Cortex of kidney (tissue), 1 donor: ENCODE measurements at places on chromosomes 16 and 17.

DNA sequence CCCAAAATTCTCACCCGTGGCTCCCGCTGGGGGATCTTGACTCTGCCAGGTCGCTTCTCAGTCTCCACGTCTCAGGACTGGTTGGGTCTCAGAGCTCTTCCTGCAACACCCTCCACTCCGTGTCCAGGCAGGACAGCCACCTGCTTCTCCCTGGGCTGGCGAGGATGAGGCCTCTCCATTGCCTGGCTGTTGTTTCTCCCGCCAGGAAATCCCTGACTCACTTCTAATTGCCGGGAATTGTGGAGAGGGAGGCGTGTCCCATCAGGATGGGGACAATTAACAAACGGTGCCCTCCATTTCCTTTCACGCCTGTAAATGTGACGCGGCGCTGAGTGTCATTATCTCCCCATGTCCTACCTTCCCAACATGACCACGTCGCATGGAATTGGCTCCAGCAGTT lies 204.5 kb downstream of the RBFOX3 start:
- no peak for DNase-seq

DNA sequence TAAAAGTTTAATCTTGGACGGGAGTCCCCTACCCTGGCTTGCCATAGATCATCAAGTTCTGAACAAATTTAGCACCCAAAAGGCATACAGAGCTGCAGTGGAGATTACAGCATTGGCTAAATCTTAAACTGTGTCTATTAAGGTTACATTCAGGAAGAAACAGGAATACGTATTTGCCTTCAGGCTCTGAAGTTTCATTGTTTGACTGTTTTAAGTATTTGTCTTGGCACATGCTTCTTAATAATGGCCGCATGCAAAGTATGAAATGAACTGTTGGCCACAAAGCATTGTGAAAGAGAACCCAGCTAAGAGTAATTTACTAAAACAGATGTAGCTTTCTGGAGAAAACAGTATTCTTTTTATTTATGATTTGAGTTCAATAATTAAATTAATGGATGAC lies 63.9 kb upstream of the CNEP1R1 start:
- no peak for DNase-seq

GRCh38 chr16:58110571-58111301 lies 18.4 kb downstream of the CFAP20 start:
- no peak for DNase-seq

GRCh38 chr17:69175625-69176456 lies 34.1 kb upstream of the ABCA6 start:
- no peak for DNase-seq

DNA sequence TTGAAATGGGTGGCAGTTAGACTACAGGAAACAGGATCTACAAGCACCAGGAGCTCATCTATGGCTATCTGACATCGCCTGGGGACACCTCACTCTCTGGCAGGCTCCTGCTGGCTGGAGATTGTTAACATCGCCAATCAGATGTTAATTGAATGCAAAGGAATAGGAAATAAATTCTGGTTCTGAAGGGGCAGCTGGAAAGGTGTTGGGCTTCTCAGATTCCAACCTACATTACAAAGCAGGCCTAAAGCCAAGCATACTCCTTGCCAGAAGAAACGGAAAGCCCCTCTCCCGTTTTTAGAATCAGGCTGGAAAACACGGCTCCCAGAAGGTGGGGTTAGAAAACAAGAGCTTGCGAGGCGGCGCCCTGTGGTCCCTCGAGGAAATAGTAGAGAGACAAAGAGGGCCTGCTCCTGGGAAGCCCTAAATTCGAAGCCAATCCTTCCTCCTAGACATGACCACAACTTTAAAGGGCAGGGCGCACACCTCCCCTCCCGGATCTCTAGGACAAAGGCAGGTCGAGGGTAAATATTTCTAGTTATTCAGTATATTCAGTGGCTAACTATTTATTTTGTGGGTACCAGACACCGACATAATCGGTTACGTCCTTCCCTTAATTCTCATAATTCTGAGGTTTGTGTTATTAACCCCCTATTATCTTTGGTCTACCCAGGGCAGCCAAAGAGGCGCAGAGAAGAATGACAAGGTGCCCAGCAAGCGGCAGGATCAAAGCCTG lies 763 bp upstream of the TOM1L1 start:
- DNase-seq, result no peak

DNA sequence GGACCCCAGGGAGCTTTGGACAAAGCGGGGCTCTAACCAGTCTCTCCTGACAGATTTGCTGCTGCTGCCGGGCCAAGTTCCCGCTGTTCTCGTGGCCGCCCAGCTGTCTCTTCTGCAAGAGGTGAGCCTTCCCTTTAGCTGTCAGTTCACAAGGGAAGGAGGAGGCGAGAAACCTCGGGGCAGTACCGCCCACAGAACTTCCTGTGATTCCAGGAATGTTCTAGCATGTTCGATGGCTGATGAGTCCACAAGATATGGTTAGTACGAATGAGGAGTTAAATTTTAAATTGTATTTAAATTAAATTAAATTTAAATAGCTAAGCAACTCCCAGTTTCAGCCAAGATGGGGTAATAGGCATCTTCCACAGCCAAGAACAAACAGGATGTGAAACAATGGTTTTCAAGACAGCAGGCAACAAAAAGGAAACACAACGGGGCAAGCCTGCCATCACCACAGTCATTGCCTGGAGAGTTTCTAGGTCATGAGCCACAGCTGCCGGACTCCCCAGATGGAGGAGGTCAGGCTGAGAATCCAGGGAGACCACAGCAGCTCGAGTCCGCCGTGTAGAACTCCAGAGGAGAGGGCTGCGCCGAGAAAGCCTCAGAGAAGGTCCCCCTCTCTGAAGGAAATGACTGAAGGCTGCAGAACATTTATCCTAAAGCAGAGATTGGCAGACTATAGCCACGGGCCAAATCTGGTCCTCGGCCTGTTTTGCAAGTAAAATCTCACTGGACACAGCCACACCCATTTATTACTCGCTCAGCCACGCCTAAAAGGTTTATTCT lies 9.5 kb upstream of the TCF25 start:
- no peak for DNase-seq

DNA sequence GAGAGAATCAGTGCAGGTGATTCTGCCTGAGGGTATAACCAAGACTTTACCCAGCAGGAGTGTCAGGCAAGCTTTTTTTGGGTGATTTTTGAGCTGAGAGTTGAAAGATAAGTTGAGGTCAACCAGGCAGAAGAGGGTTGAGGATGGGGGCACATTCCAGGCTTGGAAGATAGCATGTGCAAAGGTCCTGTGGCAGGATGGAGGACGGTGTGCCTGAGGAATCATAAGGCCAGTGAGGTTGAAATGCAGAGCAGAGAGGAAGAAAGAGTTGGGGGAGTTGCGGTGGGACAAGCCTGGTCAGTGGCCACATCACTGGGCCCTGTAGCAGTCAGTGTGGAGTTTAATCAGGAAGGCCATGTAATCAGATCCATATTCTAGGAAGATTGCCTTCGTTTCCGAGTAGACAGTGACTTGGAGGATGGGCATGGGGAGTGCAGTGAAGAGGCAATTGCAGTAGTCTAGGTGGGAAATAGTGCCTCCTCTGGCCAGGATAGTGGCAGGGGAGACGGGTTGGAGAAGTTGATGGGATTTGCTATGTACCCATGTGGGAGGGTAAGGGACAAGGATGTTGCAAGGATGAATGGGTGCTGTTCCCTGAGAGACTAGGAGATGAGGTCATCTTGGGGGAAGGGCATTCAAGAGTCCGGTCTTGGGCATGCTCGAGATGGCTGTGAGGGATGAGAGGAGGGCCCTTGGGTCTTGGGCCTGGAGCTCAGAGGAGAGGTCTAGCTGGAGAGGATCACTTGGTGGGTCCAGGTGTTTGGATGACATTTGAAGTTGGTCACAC lies 3.9 kb downstream of the PLEKHG4 start:
- DNase-seq, result no peak

DNA sequence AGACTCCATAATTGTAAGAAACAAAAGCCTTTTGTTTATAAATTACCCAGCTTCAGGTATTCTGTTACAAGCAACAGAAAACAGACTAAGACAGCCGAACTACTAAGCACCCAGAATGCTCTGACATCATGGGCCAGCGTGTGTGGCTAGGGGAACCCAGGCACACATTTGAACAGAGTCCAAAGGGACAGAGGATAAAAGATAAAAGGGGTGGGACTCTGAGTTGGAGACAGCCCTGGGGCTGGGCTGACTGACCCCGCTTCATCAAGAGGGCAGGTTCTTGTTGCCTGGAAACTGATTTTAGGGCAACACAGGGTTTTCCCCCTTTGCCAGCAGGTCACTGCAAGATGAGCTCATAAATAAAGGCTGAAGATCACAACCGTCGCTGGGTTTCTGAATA lies 30.5 kb upstream of the ZNF287 start:
- no peak for DNase-seq

- DNase-seq, result no peak
Observed at GRCh38 chr16:23934610-23935236, 98.9 kb downstream of the PRKCB start.

- no peak for DNase-seq
Observed at GRCh38 chr17:78822552-78822951, 18.1 kb downstream of the USP36 start.

- no peak for DNase-seq
Observed at GRCh38 chr16:50442221-50442620, 73.4 kb upstream of the BRD7 start.

DNA sequence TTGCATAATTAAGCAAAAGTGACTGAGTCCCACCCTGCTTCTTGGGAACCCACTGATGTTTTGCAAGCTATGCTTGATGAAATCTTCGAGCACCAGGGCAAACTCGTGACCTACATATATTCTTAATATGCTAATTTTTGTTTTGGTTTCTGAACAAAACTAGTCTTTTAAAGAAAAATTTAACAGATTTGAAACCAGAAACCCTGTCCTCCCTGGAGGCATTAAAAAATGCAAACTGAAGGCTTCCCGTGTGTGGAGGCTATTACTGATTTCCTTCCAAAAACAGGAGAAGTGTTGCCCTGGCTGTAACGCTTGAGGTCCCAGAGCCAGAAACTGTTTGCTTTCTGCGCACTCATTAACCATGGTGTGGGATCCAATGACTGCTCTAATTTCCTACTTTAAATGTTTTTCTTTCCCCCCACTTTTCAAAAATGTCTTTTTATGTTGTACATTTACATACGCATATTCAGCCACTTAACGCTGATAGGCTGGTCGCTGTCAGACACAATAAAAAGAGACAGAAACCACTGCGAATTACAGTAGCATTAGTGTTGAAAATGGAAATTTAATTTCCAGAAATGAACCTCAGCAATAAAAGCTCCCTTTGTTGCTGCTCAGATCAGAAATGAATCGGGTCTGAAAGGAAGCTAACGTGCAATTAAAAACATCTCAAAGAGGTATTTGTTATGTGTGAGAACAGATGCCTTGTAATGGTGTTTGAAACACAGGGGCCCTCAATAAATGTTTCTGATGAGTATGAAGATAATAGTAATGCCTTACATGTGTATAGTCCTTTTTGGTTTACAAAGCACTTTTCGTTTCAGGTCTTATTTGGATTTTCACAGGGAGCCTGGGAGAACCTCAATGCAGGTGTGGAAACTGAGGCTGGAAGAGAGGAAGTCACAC lies 39.9 kb upstream of the IRX6 start:
- DNase-seq, result no peak

- DNase-seq, result no peak
Observed at GRCh38 chr17:80187515-80187941, 17.7 kb downstream of the CARD14 start.

DNA sequence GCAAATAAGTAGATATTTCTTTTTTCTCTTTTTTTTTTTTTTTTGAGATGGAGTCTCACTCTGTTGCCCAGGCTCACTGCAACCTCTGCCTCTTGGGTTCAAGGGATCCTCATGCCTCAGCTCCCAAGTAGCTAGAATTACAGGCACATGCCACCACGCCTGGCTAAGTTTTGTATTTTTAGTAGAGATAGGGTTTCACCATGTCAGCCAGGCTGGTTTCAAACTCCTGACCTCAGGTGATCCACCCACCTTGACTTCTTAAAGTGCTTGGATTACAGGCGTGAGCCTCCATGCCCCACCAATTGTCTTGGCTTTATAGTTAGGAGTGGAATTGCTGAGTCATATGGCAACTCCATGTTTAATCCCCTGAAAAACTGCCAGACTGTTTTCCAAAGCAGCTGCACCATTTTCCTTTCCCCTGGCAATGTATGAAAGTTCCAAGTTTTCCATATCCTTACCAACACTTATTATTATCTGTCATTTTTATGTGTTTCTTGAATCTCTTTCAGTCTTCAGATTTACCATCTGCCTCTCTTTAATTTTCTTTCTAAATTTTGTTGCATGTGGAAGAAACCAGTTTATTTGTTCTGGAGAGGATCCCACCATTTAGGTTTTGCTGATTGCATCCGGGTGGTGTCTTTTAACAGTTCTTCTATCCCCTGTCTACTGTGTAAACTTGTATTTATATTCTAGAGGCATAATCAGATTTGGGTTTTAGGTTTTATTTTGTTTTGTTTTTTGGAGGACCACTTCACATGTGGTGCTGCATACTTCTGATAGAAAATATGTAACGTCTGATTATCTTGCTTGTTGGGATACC lies 9.9 kb upstream of the CES3 start:
- DNase-seq, result no peak

GRCh38 chr17:35879773-35880654 lies at the start of gene CCL5:
Gene CCL5 (minus strand): TSS chr17:35880360.
- no peak for DNase-seq

GRCh38 chr17:81968850-81969812 lies 8.1 kb upstream of the NOTUM start:
- DNase-seq, result no peak

DNA sequence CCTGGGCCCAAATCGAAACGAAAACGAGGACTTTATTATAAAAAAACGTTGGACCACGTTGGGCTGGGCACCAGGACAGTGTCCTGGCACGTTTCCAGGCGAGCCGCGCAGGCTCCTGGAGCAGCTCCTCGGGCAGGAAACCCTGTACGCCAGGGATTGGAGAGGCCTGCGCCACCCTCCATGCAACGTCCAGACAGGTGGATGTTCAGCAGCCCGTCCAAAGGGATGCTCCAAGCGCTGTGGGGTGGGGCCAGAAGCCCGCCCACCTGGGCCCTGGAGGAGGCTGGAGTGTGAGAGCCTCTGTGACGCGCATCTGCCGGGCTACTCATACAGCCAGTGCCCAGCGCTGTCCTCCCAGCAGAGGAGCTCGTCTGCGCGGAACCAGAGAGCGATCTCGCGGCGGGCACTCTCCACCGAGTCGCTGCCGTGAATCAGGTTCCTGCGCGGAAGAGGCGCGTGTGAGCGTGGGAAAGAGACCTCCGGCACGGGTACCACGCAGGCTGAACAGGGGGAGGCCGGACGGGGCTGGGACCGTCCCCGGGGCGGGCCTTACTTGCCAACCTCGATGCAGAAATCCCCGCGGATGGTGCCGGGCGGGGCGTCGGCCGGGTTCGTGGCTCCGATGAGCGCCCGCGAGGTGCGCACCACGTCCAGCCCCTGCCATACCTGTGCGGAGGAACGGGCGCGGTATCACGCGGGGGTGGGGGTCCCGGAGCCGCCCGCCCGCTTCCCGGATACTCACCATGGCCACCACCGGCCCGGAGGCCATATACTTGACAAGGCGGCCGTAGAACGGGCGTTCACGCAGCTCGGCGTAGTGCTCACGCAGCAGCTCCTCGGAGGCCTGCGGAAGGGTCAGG lies 785 bp downstream of the NME3 start:
- no peak for DNase-seq

DNA sequence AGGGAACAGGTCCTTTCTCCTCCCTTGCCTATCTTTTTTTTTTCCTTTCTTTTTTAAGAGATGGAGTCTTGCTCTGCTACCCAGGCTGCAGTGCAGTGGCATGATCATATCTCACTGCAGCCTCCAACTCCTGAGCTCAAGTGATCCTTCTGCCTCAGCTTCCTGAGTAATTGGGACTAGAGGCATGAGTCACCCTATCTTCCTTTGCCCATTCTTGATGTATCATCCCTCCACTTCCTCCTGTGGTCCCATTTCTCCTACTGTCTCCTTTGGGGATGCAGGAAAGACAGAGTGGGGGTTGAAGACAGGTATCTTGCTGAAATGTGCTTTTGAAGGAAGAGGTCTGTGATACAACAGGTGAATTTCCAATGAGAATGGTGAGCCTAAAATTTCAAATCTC lies 5.5 kb downstream of the MYO19 start:
- DNase-seq, result no peak
